Placental pericyte (primary cell): ENCODE measurements at places on chromosomes 16 and 17. TPM values are rescaled to one million over a fixed set of nuclear protein-coding genes. Genes with fewer than 3 reads are reported as not detected.

Gene RAMP2
- total RNA-seq = 0.29 TPM in 1 of 2 replicates, not detected in the other

Gene GRB7
- total RNA-seq = 0.57 TPM in 1 of 2 replicates, not detected in the other

Gene WNT3
- total RNA-seq = 1.7 and 2.6 TPM in 2 replicates

Gene ASPA
- total RNA-seq = 0.22 TPM in 1 of 2 replicates, not detected in the other

Gene RAD51D
- total RNA-seq = 7.2 and 13.6 TPM in 2 replicates

Gene STAC2
- not detected in 2 replicates for total RNA-seq

Gene PYDC1
- not detected in 2 replicates for total RNA-seq

Gene OR3A3
- not detected in 2 replicates for total RNA-seq

Gene CIITA
- 0.43 TPM in 1 of 2 replicates, not detected in the other for total RNA-seq

Gene FOXN1
- not detected in 2 replicates for total RNA-seq

Gene IGF2BP1
- 30.6 and 49.0 TPM in 2 replicates for total RNA-seq

Gene CETP
- total RNA-seq = under 0.01 TPM in 1 of 2 replicates, not detected in the other

Gene MYH3
- total RNA-seq = 0.22 and 0.86 TPM in 2 replicates

Gene OMG
- total RNA-seq = not detected in 2 replicates
